Stimulated activated CD4-positive, alpha-beta T cell treated with anti-CD3 and anti-CD28 coated beads, TNF-alpha, amount 100 ng/mL, for 48 hours (primary cell): ENCODE measurements at places on chromosomes 7 and 10.

- no peak for DNase-seq
Observed at GRCh38 chr7:156279635-156280034, 360.9 kb upstream of the RNF32 start.

DNA sequence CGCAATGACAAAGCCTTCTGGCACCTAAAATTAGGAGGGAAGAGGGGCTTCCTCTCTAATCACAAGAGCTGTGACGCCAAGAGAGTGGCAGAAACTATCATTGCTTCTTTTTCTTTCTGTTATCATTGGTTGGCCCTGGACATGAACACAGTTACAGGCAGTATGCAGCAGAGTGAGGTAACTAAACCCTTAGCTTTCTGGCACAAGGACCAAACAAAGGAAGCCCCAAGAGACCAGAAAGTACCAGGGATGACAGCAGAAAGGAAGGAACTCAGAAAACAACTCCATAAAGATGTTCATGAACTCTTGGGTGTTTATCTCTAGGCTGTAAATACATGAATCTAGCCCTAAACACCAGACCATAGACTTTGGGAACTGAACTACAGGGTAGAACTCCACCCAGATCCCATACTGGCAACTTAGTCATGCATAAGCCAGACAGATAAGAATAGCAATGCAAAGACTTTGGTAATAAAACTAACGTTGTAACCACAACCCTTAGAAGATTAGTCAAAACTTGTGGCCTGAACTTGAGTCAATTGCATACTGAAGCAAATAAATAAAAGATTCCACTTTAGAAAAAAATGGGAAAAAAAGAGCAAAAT, 195.7 kb upstream of the PTN start:
- DNase-seq: no peak

- no peak for DNase-seq
Observed at GRCh38 chr7:142500366-142500765, 242.5 kb upstream of the PRSS58 start.

DNA sequence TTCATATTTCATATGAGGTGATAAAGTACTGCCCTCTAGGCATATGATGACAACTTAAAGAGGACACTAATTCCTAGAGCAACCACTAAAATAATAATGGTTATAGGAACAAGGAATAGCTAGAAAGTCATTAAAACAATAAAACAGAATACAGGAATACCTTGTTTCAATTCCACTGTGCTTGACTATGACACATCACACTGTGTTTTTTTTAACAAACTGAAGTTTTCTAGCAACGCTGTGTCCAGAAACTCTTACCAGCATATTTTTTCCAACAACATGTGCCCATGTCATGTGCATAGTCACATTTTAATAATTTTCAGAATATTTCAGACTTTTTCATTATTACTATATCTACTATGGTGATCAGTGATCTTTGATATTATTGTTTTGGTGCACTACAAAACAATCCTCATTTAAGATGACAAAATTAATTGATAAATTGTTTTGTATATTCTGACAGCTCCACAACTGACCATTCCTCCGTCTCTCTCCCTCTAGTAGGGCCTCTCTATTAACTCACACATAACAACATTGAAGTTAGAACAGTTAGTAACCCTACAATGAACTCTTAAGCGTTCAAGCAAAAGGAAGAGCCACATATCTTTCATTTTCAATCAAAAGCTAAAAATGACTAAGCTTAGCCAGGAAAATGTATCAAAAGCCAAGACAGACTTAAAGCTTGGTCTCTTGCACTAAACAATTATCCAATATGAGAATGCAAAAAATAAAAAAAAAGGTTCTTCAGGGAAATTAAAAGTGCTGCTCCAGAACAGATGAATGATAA, 85.8 kb downstream of the SNX13 start:
- no peak for DNase-seq

- no peak for DNase-seq
Observed at GRCh38 chr7:30755384-30756154, 3.6 kb downstream of the INMT start.

DNA sequence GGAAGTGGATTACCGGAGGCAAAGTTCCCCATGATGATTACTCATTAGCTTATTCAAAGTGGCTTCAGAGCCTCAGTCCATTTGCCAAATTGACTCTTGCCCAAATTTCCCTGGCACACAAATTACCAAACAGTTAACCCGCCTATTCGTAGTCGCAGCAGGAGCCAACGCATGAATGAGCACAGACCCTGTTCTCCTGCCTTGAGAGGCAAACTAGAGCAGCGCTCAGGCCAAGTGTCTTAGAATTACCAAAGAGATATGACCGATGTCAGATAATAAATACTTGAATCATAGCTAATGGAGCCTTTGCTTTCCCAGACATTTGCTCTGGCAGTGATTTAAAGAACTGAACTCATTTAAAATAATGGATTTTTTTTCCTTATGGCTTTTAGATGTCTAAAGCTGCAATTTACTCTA, 64.9 kb downstream of the CTTNBP2 start:
- DNase-seq: no peak

GRCh38 chr7:137592232-137592896, 248.8 kb upstream of the PTN start:
- no peak for DNase-seq

GRCh38 chr7:157481389-157481788, 144.6 kb downstream of the DNAJB6 start:
- no peak for DNase-seq

DNA sequence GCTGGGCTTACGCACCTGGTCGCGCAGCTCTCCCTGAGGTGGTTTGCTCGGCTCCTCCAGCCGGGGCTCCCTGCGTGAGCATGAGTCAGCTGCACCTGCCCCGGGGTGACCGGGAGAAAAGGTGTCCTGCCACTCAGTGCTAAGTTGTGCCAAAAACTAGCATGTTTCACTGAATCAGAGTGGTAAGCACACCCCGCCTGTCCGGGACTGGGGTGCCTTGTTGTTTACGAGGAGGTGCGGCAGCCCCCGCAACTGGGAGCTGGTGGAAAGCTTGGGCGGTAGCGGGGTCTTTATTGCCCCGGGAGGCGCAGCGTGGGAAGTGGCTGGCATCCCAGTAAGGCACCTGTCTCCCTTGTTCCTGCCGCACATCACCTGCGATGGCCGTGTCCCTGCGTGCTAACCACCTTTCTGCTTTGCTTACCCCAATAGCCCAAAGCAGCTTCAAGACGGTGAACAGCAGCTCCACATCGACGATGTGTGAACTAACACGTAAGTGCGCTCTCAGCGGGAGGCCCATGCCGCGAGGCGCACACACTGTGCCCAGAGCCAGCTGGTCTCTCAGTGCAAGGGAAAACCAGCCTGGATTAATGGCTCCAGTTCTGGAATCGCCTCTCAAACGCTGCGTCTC, 506.6 kb upstream of the FOXK1 start:
- DNase-seq: no peak

GRCh38 chr10:124386186-124387077, 32.3 kb downstream of the OAT start:
- DNase-seq: no peak

DNA sequence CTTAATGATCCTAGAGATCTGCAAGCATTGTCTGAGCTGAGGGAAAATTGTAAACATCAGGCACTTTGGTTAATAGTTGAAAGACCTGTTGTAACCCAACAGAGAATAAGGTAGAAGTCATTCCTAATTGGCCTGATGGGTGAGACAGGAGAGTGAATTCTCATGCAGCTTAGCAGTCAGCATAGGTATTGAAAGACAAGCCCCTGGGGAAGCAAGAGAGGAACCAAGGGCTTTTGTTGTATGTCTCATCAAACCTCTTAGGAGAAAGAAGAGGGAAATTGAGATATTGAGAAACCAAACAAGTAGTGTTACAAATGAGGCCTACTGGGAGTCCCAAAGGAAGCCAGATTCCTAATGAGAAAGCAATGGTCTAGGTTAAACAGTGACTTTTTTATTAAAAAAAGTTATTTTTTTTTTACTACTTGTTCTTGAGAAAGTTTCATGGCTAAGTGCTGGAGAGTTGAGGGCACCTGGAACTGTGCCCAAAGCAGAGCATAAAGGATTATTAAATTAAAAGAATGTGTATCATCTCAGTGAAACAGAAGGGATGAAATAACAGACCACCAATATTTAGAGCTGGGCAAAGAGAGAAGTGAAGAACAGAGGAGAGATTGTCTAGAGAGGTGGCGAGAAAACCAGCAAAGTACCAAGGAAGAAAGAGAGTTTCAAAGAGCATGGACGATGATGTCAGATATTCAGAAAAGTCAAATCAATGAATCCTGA, 168.9 kb downstream of the CDK14 start:
- DNase-seq: no peak

DNA sequence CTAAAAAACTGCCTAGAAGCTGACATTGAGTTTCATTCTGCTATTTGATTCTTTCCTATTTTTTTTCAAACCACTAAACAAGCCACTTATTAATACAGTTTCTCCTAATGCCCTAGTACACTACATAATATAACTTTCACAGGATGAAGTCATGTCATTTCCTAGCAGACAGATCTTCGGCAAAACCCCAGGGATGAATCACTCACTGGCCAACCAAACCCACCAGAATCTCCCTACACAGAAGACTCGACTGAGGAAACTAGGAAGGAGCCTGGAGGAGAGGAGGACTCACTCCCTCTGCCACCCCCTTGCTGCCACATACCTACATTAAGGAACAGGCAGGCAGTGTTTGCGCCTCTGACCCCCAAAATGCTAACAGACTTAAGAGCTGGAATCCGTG, 33.4 kb downstream of the XPNPEP1 start:
- DNase-seq: no peak

- DNase-seq: no peak
Observed at GRCh38 chr10:36608251-36608650, 517.1 kb upstream of the ANKRD30A start.

DNA sequence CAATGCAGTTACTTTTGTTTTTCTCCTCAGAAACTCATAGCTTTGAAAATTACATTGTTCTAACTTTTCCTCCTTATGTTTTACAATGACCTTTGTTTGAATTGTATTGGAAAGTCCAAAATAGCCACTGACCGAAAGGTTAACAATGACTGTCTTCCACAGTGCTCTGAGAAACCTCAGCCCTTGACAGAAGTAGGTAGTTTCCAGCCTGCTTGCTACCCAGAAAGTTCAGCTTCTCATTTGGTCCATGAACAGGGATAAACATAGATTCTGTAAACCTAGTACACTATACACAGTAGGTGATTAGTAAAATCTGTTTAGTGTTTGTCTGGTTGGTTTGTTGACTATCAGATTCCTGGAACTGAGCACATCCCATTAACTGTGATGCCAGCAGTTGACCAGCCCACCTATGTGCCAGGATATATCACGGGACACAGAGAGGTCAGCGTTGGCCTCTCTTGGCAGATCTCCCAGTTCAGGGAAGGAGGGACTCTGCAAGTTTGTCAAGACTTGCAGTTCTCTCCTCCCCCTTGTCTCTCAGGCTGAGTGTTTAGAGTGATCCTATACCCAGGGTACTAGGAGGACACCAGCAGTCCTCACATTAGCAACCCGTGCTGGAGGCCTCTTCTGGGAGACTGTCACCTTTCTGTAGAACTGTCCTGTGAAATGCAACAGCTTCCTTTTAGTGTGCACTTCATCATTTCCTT, 297.6 kb downstream of the ARHGAP12 start:
- DNase-seq: no peak

GRCh38 chr7:120991581-120991980, 3.1 kb downstream of the CPED1 start:
- no peak for DNase-seq

- DNase-seq: no peak
Observed at GRCh38 chr7:50721160-50721559, 61.5 kb downstream of the GRB10 start.

DNA sequence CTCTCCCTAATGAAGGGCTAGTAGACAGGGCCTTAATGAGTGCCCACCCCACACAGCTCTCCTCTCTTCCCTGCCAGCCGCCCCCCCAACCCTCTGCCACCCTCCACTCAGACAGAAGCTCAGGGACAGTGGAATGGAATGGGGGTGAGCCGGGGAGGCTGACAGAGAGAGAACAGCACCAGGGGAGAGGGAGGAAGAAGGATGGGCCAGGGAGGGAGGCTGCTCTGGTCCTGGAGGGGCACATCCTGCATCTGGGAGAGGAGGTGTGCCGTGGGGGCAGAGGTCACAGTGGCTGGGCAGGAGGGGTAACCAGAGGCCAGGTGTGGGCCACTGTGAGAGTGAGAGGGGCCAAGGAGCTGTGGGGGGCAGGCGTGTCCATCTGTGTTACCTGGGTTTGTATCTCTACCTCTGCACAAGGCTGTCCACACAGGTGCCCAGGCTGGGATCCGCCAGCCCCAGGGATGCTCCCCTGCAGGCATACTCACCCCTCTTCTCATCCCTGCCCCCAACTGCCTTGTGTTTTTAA, 2.4 kb downstream of the NYAP1 start:
- no peak for DNase-seq

DNA sequence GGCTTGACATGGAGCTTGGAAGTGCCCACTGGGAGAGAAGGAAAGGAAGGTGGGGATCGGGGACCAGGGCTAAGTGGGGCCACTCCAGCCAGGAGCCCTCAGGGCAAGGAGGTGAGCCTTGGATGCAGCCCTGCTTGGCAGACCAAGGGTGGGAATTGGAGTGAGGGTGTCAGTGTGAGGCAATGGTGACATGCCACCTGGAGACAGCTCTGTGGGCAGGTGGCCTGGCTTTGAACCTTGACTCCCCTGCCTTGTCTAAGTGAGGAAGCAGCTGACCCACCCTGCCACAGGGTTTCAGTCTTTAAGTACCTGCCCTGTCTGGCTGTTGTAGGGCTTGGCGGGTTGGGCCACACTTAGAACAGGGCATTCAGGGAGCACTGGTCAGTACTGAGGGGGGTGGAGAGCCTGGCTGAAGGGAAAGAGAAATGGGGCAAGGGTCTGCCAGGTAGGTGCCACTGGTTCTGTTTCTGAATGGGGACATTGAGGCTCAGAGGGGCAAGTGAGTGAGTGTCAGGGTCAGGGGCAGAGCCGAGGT, 4.8 kb downstream of the RAMP3 start:
- no peak for DNase-seq

- DNase-seq: no peak
Observed at GRCh38 chr10:30583778-30584415, 45.7 kb downstream of the LYZL2 start.

GRCh38 chr10:77669892-77670291, 32.3 kb upstream of the KCNMA1 start:
- DNase-seq: no peak

GRCh38 chr7:5431560-5432015, 8.0 kb upstream of the TNRC18 start:
- no peak for DNase-seq

GRCh38 chr7:42292991-42293521, 56.0 kb upstream of the GLI3 start:
- no peak for DNase-seq

DNA sequence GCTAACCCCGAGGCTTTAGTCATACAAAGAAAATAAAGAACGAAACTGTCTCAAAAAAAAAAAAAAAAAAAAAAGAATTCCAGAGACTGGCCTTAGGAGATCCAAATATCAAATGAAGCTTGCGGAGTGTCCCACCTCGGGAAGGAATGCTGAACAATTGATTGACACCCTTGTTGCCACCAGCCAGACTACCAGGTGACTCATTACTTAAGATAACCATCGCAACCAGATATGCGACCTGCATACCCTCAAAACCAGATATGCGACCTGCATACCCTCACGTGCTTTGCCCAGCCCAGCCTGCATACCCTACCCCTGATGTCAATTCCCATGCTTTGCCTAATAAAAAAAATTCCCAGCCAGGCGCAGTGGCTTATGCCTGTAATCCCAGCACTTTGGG, 2.7 kb upstream of the PRKRIP1 start:
- no peak for DNase-seq
